HT-29 (cell line): ENCODE measurements at places on chromosomes 12 and 14. TPM values are rescaled to one million over a fixed set of nuclear protein-coding genes. Genes with fewer than 3 reads are reported as not detected.

- DNase-seq: peak; percentile 53
Measured at GRCh38 chr14:68941820-68942219, 37.3 kb downstream of the ACTN1 start.

GRCh38 chr12:47242426-47242825 lies 162.7 kb upstream of the AMIGO2 start:
- no peak for DNase-seq

DHRS2 gene
- 14.0 and 14.7 TPM in 2 replicates for total RNA-seq

DNA sequence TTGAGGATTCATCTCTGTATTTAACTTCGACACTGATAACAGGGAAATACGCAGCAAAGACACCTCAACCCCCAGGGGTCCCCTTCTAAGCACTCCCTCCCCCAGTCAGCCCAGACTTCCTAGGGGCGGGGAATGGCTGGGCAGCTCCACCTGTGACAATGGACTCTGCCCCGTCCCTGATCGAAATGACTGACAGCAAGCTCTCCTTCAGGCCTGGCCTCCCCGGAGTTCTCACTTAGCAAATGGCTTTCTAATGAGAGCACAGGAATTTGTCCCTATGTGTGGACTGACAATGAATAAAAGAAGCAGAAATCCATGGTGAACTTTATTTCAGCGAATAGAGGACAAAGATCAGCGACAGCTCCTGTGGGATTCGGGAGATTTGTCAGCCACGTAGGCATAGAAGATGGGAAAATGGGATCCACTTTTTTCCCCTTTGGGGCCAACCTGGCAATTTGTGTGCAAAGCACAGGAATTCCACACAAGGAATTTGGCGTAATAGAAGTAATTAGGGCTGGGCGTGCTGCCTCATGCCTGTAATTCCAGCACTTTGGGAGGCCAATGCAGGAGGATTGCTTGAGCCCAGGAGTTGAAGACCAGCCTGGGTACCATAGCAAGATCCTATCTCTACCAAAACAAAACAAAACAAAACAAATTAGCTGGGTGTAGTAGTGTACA lies 63.8 kb downstream of the TNFAIP2 start:
- DNase-seq: peak; percentile 49

DNA sequence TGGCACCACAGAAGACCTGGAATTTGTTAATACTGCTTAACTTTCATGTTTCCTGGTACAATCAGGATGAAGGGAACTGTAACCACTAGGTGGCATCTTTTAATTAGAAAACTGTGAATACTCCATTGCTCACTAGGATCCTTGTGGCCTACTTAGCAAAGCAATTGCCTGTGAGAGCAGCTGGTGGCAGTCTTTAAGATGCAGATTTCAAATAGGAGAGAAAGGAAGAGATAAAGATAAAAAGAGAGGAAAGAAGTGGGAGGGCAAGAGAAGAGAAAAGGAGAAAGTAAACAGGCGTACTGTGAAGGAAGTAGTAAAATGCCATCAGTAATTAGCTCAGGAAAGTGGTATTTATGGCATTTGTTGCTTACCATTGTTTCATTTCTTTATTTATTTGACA lies 114.5 kb downstream of the RAD51B start:
- peak; percentile 79 for DNase-seq

CLEC14A gene
- not detected in 2 replicates for total RNA-seq

OLR1 gene
- total RNA-seq: not detected in 2 replicates

GRCh38 chr12:81588235-81589008 lies 170.7 kb downstream of the PPFIA2 start:
- no peak for DNase-seq

DNA sequence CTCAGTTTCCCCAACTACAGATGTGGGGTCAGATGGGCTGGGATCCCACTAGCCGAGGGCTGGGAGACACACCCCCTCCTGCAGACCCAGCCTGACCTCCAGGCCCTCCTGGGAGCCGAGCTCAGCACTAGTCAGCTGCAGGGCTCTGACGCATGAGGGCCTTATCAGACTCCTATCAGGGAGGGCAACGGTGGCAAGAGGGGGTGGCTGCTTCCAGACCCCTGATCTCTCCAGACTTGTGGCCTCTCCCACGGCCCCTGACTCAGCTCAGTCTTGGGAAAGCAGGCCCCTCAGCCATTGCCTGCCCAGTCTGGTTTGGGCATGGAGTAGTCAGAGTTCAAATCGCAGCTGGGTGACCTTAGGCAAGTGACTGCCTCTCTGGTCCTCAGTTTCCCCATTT lies 2.5 kb downstream of the RASAL1 start:
- DNase-seq: no peak

DNA sequence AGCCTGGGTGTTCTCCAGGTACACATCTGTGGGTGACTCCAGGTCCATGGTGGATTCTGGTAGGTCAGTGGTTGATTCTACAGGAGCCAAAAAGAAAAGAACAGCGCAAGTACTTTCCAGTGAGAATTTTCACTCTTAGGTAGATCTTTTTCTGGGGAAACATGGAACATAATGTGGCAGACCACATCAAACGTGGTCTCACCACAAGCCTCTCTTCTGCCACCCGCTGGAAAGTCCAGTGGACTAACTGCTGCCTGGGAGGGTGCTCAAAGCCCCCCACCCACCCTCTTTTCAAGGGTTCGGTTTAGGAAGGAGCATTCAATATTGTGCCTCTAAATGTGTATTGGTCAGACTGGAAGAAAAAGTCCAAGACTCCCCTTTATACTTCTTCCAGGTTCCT lies 36.1 kb upstream of the PRB2 start:
- DNase-seq: no peak

C14orf39 gene
- not detected in 2 replicates for total RNA-seq

OR11H6 gene
- not detected in 2 replicates for total RNA-seq

SLC7A8 gene
- 0.03 and 0.23 TPM in 2 replicates for total RNA-seq

DNA sequence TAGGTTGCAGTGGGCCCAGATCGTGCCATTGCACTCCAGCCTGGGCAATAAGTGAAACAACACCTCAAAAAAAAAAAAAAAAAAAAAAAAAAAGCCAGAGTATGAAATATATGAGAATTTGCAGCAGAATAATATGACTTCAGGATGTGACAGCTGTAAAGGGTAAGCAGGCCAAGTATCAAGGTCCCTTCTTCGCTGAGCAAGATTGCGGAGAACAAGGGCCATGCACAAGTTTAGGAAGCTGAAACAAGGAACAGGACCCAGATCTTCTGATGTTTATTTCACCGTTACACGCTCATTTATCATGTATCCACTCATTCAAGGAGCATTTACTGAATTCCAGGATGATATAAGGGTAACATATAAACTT lies 659 bp upstream of the FOXJ2 start:
- no peak for DNase-seq

RNASE3 gene
- total RNA-seq: not detected in 2 replicates

GDF3 gene
- not detected in 2 replicates for total RNA-seq

CPNE8 gene
- total RNA-seq: 2.6 and 5.8 TPM in 2 replicates

PIP4P1 gene
- total RNA-seq: 33.1 and 35.7 TPM in 2 replicates

LETMD1 gene
- total RNA-seq: 36.8 and 47.1 TPM in 2 replicates

GRCh38 chr14:93970965-93971634 lies 5.3 kb downstream of the ASB2 start:
- DNase-seq: no peak

DNA sequence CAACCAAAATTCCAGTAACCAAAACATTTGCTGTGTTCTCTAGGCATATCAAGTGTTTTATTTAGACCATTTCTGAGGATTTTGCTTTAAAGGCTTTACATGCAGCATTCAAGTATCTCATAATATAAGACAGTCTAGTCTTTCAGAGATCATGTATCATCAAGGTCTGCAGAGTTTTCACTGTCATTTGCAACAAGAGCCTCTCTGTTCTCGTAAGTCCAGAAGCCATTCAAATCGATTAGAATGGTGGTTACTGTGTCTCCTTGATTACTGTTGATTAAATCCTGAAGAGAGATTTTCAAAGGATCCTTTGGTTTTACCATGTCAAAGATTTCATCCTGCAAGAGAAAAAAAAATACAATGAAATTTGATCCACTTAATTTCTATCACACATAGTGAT lies 36.3 kb downstream of the PPP2R3C start:
- no peak for DNase-seq

GLIPR1L1 gene
- total RNA-seq: not detected in 2 replicates

C12orf54 gene
- not detected in 2 replicates for total RNA-seq
